Ovary (tissue), 10 donors: ENCODE measurements at places on chromosomes 11 and 22. TPM values are rescaled to one million over a fixed set of nuclear protein-coding genes. Genes with fewer than 3 reads are reported as not detected.

The KCNE3 gene
- 11.3 TPM for total RNA-seq

The KRTAP5-11 gene
- not detected for total RNA-seq

The TRIM48 gene
- not detected for total RNA-seq

The OSM gene
- 1.2 TPM for total RNA-seq

The DKK3 gene
- 35.5 TPM for total RNA-seq

The KRTAP5-1 gene
- total RNA-seq: not detected

DNA sequence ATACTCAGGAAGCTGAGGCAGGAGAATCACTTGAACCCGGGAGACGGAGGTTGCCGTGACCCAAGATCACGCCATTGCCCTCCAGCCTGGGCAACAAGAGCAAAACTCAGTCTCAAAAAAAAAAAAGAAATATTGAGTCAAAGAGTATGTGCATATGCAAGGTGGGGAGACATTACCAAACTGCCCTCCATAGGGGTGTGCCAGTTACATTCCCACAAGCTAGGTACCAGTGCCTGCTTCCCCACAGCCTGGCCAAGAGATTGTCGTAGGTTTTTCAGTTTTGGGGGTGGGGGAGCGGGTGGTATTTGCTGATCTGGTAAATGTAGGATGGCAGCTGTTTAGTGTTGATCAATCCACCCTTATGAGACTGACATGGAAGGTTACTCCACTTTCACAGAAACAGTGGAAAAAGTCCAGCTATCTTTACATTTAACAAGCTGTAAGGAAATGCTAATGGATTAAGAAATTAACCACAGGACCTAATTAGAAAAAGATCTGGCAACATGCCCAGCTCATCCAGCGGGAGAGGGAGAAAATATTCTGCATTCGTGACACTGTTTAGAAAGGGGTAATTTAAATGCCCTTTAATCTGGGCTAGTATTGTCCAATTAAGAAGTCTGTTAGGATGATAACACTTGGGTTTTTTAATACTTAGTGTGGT is 89.4 kb downstream of the PACS1 start:
- no peaks in the 10 kb centered on the region for H3K4me1 ChIP-seq
- H3K27ac ChIP-seq: no peak overlapping the region
- no peak for DNase-seq
- no peaks in the 10 kb centered on the region for H3K36me3 ChIP-seq

GRCh38 chr11:106601684-106602297 is 416.5 kb downstream of the GUCY1A2 start:
- H3K27ac ChIP-seq: no peak overlapping the region
- no peak for DNase-seq
- H3K4me1 ChIP-seq: no peaks in the 10 kb centered on the region
- H3K36me3 ChIP-seq: no peaks in the 10 kb centered on the region
- H3K4me3 ChIP-seq: no peak overlapping the region
- no peaks in the 10 kb centered on the region for H3K27me3 ChIP-seq

DNA sequence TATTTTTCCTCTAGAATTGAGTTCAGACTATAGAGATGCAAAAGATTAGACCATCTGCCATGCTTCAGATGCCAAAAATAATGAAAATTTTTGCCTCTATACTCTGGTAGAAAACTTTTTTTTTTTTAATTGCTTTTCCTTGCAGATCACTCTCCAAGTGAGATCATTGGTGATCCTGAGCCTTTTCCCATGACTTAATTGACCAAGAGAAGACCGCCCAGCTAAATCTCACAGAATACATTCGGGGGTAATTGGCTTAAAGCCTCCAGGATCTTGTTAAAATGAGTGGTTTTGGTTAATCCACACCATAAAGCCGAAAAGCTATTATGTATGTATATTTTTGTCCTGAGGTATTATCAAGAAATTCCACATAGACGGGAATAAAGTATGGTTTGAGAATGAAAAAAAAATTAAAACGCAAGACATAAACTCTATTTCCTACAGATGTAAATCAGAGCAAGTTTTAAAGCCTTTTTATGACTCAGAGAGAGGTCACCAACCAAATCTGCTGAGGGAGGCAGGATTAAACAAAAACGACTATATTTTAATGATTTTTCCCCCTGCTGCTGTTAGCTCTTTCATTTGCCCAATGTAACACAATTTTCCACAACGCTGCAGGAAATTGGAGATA is 64.0 kb downstream of the PARVA start:
- no peak for DNase-seq
- H3K4me1 ChIP-seq: no peaks in the 10 kb centered on the region
- no peaks in the 10 kb centered on the region for H3K27me3 ChIP-seq
- H3K36me3 ChIP-seq: no peaks in the 10 kb centered on the region
- H3K4me3 ChIP-seq: no peak overlapping the region

DNA sequence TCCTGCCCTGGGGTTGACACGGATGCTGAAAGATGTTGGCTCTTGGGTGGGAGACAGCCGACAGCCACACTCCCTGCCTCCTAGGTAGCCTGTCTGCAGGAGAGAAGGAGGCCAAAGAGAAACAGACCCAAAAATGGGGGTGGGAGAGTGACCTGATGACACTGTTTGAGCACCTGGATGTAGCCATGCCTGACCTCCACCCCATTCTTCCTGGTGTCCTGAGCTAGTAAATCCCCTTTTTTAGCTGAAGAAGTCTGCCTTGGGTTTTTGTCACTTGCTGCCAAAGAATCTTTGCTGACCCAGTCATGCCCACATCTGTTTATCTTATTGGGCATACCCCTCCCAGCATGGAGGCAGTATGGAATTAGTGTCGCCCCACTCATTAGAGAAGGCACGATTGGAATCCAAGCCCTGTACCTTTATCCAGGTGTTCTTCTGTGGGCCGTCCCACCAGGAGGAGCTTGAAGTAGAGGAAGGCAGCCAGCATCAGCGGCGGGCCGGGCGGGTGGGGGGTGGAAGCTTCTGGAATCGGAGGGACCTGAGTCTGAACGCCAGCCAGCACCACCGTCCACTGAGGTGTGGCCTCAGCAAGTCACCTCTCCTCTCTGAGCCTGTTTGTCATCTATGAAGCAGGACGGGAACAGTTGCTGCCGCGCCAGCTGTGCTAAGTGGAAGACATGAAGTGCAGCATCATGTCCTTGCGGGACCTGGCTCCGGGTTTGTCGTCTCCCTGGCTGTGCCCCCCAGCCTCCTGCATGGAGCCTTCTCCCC is 37.8 kb downstream of the IGHMBP2 start:
- H3K27ac ChIP-seq: peak overlapping the region; percentile 75
- H3K27me3 ChIP-seq: no peaks in the 10 kb centered on the region
- H3K4me3 ChIP-seq: no peak overlapping the region
- H3K4me1 ChIP-seq: peaks cover 5% of the 10 kb centered on the region
- DNase-seq: no peak
- H3K36me3 ChIP-seq: no peaks in the 10 kb centered on the region

GRCh38 chr11:59247531-59248227 is 35.0 kb upstream of the MPEG1 start:
- H3K4me3 ChIP-seq: no peak overlapping the region
- H3K36me3 ChIP-seq: no peaks in the 10 kb centered on the region
- DNase-seq: no peak
- H3K27ac ChIP-seq: no peak overlapping the region
- H3K4me1 ChIP-seq: no peaks in the 10 kb centered on the region
- H3K27me3 ChIP-seq: no peaks in the 10 kb centered on the region

DNA sequence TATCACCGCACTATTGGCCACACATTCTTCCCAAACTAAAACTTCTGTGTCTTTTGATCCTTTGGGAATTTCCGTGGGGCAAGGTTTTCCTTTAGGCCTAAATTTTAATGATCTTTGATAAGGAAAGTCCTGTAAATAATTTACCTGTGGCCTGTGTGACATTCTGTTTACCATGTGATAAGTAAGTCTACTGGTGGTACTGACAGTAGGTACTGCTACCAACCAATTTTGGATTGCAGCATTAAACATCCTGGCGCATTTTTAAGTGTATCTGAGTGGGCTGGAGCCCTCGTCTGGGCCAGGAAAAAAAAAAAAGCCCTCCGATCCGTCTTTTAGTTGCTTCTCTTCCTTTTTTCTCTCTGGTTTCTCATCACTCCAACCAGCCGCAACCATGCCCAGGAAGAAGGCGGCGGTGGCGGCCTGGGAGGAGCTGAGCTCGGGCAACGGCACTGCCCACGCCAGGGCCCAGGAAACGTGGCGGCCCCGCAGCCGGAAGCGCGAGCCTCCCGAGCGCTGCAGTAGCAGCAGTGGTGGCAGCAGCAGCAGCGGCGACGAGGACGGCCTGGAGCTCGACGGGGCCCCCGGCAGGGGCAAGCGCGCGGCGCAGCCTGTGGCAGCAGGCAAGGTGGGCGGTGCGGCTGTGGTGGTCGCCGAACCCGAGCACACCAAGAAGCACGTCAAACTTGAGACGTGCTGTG is 33.6 kb downstream of the ASRGL1 start:
- DNase-seq: no peak
- H3K4me3 ChIP-seq: no peak overlapping the region
- H3K4me1 ChIP-seq: no peaks in the 10 kb centered on the region
- no peaks in the 10 kb centered on the region for H3K36me3 ChIP-seq
- H3K27me3 ChIP-seq: no peaks in the 10 kb centered on the region

- no peaks in the 10 kb centered on the region for H3K27me3 ChIP-seq
- H3K36me3 ChIP-seq: no peaks in the 10 kb centered on the region
- no peaks in the 10 kb centered on the region for H3K4me1 ChIP-seq
- no peak for DNase-seq
- H3K27ac ChIP-seq: no peak overlapping the region
Observed at GRCh38 chr11:93719310-93719709, 22.0 kb downstream of the TAF1D start.

GRCh38 chr11:16572945-16573344 is 165.5 kb upstream of the C11orf58 start:
- no peak overlapping the region for H3K4me3 ChIP-seq
- no peaks in the 10 kb centered on the region for H3K4me1 ChIP-seq
- no peaks in the 10 kb centered on the region for H3K27me3 ChIP-seq
- H3K27ac ChIP-seq: no peak overlapping the region

DNA sequence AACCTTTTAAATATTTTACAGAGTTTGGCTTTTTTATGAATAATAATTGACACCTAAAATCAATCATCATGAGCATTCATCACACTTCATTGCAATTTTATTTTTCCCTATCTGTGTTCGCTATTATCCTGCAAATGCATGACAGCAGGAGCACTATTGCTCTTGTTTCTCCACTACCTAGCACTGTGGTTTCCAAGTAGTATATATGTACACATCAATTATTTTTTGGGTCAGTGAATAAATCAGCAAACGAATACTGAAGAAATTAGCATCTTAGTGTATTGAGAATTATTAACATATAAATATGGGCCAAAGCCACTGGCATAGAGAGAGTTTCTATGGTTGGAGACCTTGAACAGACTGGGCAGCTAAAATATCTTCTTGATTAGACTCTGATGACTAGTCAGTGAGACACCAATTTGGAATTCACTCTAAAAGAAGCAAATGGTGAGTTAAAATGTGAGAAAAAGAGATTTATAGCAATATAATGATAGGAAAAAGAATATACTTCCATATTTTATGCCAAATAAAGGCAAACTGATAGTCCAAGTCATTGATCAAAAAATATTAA is 731.1 kb upstream of the LUZP2 start:
- DNase-seq: no peak
- no peak overlapping the region for H3K4me3 ChIP-seq
- no peaks in the 10 kb centered on the region for H3K27me3 ChIP-seq
- no peaks in the 10 kb centered on the region for H3K4me1 ChIP-seq
- H3K27ac ChIP-seq: no peak overlapping the region
- H3K36me3 ChIP-seq: no peaks in the 10 kb centered on the region

GRCh38 chr22:36578619-36579018 is 49.7 kb upstream of the EIF3D start:
- DNase-seq: no peak
- H3K36me3 ChIP-seq: no peaks in the 10 kb centered on the region
- H3K4me3 ChIP-seq: no peak overlapping the region
- no peak overlapping the region for H3K27ac ChIP-seq
- no peaks in the 10 kb centered on the region for H3K27me3 ChIP-seq
- no peaks in the 10 kb centered on the region for H3K4me1 ChIP-seq

GRCh38 chr11:16133867-16134266 is 222.5 kb downstream of the SOX6 start:
- DNase-seq: no peak
- no peaks in the 10 kb centered on the region for H3K27me3 ChIP-seq
- H3K4me3 ChIP-seq: no peak overlapping the region
- H3K36me3 ChIP-seq: no peaks in the 10 kb centered on the region

DNA sequence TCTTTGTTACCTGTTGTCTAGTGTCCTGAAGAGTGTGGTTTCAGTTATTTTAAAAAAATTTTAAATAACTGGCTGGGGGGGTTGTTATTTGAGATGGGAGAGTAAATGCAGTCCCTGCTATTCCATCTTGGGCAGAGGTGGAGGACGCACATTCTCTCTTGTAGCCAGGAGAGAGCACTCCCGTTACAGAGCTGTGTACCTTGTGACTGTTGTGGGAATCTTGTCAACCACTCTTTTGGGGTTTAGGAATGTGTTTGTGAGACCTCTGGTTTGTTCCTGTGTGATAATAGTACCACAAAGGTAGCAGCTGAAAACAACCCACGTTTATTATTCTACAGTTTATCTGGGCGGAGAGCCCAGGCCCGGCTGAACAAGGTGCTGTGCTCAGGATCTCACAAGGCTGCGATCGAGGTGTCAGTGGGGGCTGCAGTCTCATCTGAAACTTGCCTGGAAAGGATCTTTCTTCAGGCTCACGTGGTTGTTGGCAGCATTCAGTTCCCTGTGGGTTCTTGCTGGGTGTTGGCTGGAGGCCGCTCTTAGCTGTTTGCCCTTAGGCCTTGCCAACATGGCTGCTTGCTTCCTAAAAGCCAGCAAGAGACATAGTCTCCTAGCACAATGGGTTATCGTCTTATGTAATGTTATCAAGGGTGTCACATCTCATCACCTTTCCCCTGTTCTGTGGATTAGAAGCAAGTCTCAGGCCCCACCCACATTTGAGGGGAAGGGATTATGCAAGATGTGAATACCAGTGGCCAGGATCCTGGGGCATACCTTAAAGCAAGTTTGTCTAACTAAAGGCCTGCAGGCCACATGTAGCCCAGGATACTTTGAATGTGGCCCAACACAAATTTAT is 20.6 kb downstream of the IGHMBP2 start:
- no peaks in the 10 kb centered on the region for H3K4me1 ChIP-seq
- no peak overlapping the region for H3K27ac ChIP-seq
- H3K27me3 ChIP-seq: no peaks in the 10 kb centered on the region
- H3K4me3 ChIP-seq: no peak overlapping the region
- no peaks in the 10 kb centered on the region for H3K36me3 ChIP-seq
- no peak for DNase-seq

GRCh38 chr11:113952588-113952987 is 22.3 kb upstream of the HTR3A start:
- H3K36me3 ChIP-seq: no peaks in the 10 kb centered on the region
- DNase-seq: no peak
- no peaks in the 10 kb centered on the region for H3K4me1 ChIP-seq
- H3K27ac ChIP-seq: no peak overlapping the region
- H3K27me3 ChIP-seq: no peaks in the 10 kb centered on the region

GRCh38 chr11:60797846-60798630 is 12.9 kb downstream of the MS4A10 start:
- DNase-seq: no peak
- H3K36me3 ChIP-seq: no peaks in the 10 kb centered on the region
- no peaks in the 10 kb centered on the region for H3K4me1 ChIP-seq
- no peak overlapping the region for H3K27ac ChIP-seq
- H3K4me3 ChIP-seq: no peak overlapping the region

- no peaks in the 10 kb centered on the region for H3K4me1 ChIP-seq
- H3K36me3 ChIP-seq: no peaks in the 10 kb centered on the region
- DNase-seq: no peak
- H3K27me3 ChIP-seq: no peaks in the 10 kb centered on the region
- no peak overlapping the region for H3K27ac ChIP-seq
- no peak overlapping the region for H3K4me3 ChIP-seq
Observed at GRCh38 chr11:17514476-17514875, 29.7 kb downstream of the USH1C start.

GRCh38 chr22:31585161-31585859 is 76.7 kb downstream of the PISD start:
- H3K27ac ChIP-seq: no peak overlapping the region
- H3K4me1 ChIP-seq: no peaks in the 10 kb centered on the region
- DNase-seq: no peak
- H3K4me3 ChIP-seq: no peak overlapping the region
- H3K36me3 ChIP-seq: no peaks in the 10 kb centered on the region
- no peaks in the 10 kb centered on the region for H3K27me3 ChIP-seq
